Pulmonary artery endothelial cell (primary cell): ENCODE measurements at places on chromosomes 3 and 15. TPM values are rescaled to one million over a fixed set of nuclear protein-coding genes. Genes with fewer than 3 reads are reported as not detected.

Gene P2RY1
- 2.4 and 3.5 TPM in 2 replicates for total RNA-seq

Gene MLF1
- total RNA-seq = 4.3 and 6.3 TPM in 2 replicates

DNA sequence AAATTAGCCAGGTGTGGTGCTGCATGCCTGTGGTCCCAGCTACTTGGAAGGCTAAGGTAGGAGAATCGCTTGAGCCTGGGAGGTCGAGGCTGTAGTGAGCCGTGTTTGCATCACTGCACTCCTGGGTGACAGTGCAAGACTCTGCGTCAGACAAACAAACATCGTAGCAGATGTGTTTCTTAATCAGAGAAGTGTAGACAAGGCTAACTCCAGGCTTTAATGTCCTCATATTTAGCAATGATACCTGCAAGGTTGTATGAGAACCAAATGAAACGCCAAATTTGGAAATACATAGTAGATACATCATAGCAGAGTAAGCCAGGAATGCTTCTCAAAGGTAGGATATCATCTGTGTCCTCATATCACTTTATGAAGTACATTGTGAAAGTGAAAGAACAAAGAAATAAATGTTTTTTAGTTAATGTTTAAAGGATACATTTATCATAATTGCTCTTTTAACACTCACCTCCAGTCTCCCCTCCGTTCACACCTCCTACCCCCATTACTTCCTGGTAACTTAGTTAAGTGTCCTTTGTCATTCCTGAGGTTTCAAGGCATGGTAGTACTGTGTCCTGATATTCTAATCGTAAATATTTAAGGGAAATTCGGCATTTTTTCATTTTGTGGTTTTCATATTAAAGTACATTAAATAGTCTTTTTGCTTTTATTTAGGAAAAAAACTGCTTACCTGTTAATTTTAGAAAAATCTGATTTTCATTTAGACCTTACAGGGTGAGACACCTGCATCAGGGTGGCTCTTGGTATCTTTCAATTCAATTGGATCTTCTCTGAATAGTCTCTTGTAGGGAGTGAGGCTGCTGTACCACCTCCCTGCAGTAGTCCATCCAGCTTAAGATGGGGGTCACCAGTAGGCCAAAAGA lies 96.1 kb downstream of the OPA1 start:
- no peak for DNase-seq

DNA sequence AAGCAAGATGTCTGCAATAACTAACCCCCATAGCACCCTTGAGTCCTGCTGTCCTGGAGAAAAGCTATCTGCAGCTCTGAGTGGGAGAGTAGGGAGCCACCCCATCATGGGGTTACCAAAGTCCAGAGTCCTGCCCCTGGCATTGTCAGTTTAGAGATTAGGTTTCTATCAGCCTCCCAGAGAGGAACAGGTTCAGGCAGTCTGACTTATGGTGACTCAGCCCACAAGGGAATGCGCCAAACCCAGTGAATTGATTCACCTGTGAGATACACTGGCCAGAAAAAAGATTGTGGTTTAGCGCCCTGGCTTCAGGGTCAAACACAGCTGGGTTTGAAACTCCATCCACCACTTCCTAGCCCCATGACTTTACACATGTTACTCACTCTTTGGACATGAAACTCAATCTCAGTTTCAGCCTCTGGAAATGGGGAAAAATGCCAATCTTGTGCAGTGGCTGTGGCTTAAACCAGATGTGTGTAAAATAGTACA lies 263.6 kb upstream of the HES1 start:
- DNase-seq = no peak

DNA sequence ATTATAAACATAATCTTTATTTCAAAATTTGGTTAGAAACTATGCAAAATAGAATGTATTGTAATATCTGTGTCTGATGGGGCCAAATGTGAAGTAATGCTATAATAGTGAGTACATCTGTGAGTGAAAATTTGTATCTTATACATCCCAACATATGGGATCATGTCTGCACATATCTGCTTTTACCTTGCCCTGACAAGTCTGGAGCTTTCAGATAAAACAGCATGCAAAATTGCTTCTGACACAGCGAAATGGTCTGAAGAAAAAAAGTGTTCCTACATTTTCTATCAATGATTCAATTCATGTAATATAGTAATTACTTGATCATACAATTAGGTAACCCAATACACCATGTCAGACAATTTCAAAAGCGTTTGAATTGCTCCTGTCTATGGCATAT lies 58.1 kb upstream of the P3H2 start:
- no peak for DNase-seq

DNA sequence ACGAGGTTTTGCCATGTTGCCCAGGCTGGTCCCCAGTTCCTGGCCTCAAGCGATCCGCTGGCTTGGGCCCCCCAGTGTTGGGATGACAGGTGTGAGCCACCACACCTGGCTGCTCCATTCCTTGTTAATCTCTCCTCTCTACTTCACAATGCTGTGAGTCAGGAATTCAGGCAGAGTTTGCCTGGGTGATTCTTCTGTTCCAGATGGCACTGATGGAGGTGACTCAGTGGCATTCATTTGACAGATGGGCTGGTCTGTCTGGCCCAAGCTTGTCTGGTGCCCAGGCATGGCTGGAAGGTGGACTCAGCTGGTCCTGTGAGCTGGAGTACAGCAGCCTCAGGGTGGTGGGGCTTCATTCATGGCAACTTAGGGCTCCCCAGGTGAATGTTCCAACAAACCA lies 43.2 kb downstream of the SLC6A20 start:
- DNase-seq = no peak

- DNase-seq = no peak
Measured at GRCh38 chr3:37028329-37028728, 35.0 kb downstream of the MLH1 start.

GRCh38 chr3:53749448-53749847 lies 96.8 kb downstream of the CHDH start:
- DNase-seq = no peak
